ENCODE measurements at places on chromosomes 11 and 22.
A peak's percentile ranks its signal among the peaks of the same experiment; 100 is the strongest.

DNA sequence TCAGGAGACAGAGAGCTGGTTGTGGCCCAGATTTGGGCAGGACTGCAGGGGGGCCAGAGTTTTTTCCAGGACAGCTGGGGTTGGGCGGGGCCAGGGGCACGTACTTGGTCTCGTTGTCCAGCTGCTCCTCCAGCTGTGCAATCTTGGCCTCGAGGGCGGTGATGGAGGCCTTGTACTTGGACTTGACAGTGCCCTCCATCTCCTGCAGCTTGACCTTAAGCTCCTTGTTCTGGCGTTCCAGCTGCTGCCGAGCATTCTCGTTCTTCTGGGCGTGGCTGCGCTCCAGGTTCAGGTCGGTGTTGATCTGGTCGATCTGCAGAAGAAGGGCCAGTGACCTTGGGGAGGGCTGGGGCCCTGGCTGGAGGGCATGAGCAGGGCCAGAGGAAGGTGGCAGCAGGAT is 32.1 kb downstream of the APOL1 start:
- no peak for DNase-seq

GRCh38 chr11:111722501-111722900 is 43.7 kb downstream of the PPP2R1B start:
- DNase-seq: no peak

DNA sequence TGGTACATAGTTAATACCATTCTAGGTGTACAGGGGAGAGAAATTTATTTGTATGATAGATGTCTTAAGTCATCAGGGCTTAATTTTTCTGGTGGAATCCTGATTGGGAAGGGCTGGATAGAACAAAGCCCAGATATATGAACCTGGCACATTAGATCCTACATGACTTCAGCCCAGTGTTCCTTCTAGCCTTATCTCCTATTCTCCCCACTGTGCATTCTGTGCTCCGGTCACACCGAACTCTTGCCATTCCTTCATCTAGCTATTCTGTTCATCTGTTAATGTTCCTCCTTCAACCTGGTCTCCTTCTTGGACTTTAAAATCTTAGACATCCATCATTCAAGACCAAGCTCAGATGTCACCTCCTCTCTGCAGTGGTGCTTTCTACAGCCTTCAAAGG is 68.9 kb upstream of the EED start:
- DNase-seq: no peak

DNA sequence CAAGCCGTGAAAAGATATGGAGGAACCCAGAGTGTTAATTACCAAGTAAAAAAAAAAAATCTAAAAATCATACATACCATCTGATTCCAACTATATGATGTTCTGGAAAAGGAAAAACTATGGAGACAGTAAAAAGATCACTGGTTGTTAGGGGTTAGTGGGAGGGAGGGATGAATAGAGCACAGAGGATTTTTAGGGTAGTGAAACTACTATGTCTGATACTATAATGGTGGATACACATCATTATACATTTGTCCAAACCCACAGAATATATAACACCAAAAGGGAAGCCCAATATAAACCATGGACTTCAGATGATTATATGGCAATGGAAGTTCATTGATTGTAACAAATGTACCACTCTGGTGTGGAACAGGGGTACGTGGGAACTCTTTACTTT is 74.1 kb downstream of the ENTHD1 start:
- DNase-seq: no peak

- no peak for DNase-seq
Observed at GRCh38 chr11:127592371-127592770, 591.8 kb upstream of the KIRREL3 start.

- peak; percentile 80 for DNase-seq
Observed at GRCh38 chr11:69088676-69089146, 40.0 kb downstream of the TPCN2 start.

DNA sequence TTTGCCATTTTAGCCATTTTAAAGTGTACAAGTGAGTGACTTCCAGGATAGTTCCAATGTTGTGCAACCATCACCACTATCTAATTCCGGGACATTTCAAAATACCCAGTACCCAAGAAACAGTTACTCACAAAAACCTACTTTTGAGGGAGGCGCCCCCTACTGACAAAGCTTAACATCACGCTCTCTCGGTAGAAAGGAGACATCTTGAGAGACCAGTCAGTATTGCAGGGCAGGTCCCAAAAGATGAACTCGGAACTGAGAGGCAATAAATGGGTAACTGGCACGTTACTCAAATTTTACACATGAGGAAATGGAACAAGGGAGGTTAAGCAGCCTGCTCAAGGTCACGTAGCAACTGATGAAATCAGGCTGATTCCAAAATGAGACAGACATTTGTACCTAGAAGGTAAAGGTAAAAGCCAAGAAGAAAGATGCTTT is 50.0 kb upstream of the POU2AF1 start:
- peak; percentile 86 for DNase-seq

DNA sequence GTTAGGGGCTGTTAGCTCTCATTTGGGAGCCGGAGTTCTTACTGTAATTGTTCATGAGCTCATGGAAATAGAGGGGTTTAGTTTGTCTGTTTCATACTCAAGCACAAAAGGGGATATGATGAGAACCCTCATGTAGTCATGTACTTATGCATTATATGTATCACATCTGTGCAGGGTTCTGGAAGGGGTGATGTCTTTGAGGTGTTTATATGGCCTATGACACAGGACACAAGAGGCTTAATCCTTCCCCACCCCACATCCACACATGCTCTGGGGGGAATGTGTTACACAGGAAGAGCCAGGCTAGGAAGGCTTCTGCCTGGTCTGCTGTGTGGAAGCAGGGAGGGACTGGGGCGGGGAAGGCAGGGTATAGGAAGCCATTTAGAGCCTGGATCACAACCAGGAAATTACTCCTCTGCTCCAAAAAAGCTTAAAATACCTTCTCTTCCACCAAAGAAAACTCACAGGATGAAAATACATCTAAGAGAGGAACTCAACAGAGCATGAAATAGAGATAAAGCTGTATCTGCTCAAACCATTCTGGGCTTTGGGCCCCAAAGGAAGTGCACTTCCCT is 316.1 kb downstream of the TMEM135 start:
- no peak for DNase-seq

DNA sequence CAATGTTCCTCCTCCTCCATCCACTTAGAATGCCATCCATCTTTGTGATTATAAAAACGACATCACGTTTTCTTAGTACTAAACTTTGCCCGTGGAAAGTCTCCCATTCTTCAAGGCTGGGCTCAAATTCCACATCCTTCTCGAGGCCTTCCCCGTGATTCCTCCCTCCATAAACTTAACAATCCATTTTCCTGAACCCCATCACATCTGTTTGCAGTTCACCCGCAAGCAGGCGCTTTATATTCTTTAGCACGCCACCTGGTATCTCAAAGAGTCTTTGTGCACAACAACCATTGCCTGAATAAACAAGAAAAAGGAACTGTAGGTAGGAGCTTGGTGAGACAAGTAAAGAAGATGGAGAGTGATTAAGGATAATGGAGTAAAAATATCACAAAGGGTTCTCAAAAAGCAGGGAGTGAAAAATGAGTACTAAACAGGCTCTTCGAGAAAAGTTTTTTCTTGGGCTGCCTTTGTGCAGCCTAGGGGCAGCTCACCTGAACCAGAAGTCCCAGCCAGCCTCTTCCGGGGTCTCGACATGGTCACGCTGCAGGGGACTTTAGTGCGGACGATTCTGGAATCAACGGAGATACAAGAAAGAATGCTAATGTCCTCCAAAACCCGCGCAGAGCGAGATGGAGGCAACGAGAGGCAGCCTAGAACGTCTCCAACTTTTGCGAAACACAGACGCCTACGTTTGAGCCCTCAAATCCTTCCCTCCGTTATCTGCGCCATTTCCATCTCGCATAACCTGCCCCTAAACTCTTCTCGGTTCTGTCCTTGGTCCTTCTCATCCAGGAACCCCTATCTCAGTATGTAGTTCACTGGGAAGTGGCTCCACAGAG is 585 bp downstream of the THYN1 start:
- peak; percentile 42 for DNase-seq

DNA sequence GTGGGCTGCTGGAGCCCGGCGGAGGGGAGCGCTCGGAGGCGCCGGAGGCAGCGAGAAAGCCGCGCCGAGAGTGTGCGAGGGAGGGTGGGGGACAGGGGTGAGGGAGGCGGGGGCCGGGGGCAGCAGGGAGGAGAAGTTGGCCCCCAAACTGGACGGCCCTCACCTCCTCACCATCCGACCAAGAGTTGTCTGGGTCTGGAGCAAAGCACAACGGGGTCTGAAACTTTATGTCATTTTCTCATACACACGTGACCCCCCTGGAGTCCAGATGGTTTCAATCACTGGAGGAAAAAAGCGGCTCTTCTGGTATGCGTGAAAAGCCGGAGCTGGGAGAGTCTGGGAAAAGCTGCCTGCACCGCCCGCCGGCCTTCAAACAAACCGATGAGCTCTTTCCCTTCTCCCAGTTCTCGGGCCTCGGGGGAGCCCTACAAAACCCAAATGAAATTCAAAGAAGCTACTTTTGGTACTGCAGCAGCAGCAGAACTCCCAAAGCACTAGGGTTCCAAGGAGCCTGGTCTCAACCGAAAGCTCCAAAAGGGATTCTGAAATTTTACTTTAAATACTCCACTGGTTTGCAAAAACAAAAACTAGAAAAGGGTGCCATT is 39.7 kb upstream of the AKIP1 start:
- peak; percentile 76 for DNase-seq

DNA sequence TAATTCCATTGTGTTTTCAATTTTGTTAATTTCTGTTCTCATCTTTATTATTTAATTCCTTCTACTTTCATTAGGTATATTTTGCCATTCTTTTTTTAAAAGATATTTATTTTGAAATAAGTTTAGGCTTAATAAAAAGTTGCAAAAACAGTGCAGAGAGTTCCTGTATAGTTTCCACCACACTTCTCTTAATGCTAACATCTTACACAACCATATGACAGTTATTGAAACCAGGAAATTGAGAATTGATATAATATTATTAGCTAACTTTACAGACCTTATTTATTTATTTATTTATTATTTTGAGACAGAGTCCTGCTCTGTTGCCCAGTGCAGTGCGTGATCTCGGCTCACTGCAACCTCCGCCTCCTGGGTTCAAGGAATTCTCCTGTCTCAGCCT is 13.8 kb upstream of the SPDYC start:
- DNase-seq: no peak

GRCh38 chr22:24398409-24398808 is 29.0 kb upstream of the ADORA2A start:
- no peak for DNase-seq

GRCh38 chr11:114080219-114080618 is 20.7 kb downstream of the ZBTB16 start:
- DNase-seq: no peak

DNA sequence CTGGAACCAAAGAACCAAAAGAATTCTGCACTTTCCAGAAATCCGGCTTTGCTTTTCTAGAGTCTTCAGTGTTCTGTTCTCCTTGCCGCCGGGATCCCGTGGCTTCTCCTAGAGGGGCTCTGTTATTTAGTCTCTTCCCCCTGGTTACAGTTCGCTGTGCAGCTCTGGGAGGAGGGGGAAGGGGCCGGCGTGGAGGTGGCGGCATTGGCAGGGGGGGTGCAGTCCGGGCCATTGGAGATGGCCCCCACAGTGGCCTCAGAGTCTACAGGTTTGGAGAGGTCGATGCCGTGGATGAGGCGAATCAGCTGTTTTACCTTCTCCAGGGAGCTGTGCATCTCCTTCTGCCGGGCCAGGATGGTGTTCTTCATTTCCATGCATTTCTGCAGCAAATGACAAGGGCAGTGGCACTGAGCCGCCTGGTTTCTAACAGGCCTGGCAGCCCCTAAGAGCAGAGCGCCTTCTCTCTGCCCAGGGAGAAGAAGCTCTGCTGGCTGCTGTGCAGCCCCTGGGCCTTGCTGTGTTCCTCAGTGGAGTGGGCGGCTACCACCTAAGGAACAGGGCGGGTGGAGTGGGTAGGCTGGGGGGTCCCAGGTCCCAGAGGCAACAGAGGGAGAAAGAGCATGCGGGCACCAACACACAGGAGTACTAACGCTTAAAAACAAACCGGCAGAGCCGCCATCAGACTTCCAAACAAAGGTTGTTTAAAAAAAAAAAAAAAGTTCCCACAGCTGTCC is 11.6 kb downstream of the LARGE2 start:
- DNase-seq: no peak

DNA sequence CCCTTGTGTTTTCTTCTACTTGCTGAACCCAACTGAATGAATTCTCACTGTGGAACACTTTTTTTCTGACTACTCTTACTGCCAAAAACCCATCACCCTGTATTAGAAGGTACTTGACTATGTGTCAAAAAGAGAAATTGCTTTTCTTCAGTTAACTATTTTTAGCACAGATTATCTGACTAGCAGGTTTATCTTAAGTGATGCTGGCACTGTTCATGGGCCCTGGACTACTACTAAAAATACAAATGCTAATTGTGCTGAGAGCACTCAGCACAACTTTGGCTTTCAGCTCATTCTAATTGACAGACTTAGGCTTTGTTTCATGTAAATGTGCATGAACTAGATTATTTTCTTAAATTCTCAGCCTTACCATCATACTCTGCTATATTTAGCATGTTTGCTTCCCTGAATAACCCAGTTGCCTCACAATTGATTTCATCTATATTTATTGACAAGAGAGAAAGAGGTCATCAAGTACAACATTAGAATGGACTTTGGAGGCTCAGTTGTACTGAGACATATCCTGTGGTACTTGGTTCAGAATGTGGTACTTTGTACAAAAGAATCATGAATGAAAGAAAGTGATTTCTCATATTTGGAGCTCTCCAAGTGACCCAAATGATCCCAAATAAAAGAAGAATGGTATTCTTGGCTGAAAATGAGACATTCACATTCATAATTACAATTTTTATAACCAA is 478.3 kb downstream of the KCNA4 start:
- DNase-seq: no peak

- DNase-seq: no peak
Observed at GRCh38 chr11:1167256-1167655, 9.5 kb downstream of the MUC5AC start.

DNA sequence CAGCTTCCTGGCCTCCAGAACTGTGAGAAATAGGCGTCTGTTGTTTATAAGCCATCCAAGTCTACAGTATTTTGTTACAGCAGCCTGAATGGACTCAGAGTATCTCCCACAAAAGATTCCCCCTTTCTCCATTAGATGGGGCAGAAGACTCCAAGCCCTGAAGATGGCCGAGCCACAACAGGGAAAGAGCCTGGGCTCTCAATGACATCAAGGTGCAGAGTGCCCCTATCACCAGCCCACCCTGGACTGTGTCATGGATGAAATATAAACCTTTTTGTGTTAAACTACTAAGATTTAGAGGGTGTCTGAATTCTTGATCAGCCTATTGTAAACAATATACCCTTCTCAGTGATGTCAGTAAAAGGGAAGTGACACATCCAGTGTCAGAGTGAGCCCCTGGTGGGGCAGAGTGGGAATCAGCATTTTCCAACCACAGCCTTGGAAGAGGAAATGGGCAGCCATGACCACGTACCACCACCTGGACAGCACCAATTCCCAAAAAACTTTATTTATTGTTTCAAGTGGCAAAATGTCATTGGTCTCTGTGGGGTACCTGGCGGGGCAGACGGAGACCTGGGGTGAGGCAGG is 25.5 kb downstream of the TNKS1BP1 start:
- no peak for DNase-seq

DNA sequence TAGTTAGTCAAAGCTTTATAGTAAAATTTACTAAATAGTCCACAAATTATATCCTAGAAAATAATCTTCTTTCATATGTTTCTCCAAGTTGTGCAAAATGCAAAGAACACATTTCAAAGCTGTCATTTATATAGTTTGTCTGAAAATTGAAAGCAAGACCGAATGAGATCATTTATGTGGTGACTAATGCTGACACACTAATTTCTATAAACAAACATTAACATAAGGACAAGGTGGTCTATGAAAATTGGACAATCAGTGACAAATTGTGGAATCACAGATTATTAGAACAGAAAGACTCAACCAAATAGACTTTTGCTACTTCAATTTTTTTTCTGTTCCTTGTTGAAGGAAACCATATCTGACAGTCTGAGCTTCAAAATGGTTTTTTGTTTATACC is 1056.1 kb downstream of the LRRC4C start:
- DNase-seq: no peak

GRCh38 chr11:67534070-67534679 is 10.9 kb upstream of the CABP2 start:
- no peak for DNase-seq

All from colonic mucosa (tissue), 4 donors.